Effector memory CD4-positive, alpha-beta T cell (primary cell): ENCODE measurements at places on chromosomes 5 and 9.

DNA sequence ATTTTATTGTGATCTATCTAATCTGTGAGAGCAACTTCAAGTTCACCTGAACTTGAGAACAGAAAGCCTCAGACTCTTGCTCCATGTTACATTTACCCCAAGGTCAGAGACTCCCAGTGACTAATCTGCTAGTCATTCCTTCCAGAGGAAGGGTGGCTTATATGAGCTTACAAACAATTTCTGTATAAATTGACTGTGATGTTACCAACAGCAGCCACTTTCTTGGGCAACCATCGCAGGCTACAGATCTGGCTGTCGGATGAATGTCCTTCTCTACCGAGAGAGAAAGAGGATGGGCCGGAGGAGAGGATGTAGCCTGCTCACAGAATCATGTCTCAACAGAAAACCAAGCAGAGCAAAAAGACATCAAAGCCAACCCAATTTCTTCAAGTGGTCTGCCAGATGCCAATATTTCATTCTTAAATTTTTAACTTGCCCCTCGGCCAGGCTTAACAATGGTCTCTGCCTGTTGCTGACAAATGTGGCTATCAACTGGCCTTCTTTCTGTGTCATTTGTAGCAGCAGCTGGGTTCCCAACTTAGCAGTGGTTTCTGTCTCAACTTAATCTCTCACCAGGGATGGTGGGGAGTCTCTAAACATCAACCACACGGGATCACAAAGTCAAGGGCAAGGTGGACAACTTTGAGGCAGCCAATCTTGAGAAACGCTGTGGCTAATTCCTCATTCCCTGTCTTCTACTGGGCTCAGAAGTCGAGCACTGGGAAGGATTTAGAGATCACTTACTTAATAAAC lies 81.3 kb downstream of the RAPGEF1 start:
- no peak for DNase-seq

GRCh38 chr5:135921388-135921787 lies 25.7 kb upstream of the IL9 start:
- no peak for DNase-seq

GRCh38 chr5:103774721-103775120 lies 212.1 kb upstream of the NUDT12 start:
- DNase-seq = no peak

- DNase-seq = no peak
Observed at GRCh38 chr5:32102254-32102986, 71.7 kb downstream of the GOLPH3 start.

GRCh38 chr5:171444582-171444981 lies 25.1 kb downstream of the FGF18 start:
- no peak for DNase-seq

DNA sequence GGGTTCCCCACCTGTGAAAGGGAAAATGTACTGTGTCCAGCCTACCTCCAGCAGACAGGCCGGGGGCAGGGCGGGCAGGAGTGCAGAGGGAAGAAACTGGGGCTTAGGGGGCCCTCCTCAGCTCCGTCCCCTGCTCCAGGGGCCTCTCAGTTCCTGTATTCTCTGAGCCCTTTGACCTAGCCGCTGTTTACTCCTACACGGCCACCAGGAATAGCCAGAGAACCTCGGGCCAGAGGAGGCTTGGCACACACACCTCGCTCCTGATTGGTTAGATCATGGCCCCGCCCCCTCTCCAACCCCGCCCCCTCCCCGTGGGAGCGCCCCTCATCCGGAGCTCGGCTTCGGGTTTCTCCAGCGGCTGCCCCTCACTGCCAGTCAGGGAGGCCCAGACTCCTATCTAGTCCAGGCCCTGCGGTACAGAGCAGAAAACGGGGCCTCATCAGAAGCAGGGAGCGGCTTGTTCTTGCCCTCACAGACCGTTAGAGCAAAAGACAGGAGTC lies 2.2 kb downstream of the ST6GALNAC6 start:
- DNase-seq = no peak
